ENCODE measurements at places on chromosomes 6 and 20.

DNA sequence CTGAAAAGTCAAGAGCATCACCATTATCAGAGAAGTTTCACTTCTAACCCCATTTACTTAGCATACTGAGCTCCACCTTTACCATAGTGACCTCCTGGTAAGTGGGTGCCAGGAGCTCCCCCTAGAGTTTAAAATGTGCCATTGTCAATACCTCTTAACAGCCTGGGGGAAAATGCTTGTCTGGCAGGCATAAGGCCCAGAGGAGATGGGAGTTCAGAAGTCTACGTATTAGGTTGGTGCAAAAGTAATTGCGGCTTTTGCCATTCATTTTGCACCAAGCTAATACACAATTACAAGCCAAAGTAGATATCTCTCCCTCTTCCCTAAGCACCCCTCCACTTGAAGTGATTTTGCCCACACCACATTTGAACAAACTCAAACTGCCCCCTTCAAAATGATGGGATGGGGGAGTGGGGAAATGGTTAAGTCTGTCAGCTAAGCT lies 919.0 kb downstream of the KIF16B start:
- DNase-seq, result no peak

DNA sequence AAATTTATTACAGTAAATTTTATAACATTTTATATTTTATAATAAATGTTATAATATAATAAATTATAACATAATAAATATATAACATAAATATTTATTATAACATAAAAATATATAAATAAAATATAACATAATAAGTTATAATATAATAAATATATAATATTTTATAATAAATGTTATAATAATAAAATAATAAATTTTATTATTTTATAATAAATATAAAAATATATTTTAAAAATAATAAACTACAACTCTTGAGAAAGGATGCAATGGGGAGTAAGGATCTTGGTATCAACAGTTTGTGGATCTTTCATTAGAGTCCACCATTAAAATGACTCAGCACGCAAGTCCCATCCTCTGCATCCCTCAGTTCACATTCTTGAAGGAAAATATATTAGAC lies 312.6 kb downstream of the MEI4 start:
- DNase-seq, result no peak

- no peak for DNase-seq
Observed at GRCh38 chr6:133407320-133408100, 166.4 kb downstream of the EYA4 start.

- DNase-seq, result no peak
Observed at GRCh38 chr6:1009103-1009502, 302.8 kb upstream of the FOXQ1 start.

GRCh38 chr6:106574741-106575458 lies 54.4 kb downstream of the RTN4IP1 start:
- DNase-seq, result no peak

DNA sequence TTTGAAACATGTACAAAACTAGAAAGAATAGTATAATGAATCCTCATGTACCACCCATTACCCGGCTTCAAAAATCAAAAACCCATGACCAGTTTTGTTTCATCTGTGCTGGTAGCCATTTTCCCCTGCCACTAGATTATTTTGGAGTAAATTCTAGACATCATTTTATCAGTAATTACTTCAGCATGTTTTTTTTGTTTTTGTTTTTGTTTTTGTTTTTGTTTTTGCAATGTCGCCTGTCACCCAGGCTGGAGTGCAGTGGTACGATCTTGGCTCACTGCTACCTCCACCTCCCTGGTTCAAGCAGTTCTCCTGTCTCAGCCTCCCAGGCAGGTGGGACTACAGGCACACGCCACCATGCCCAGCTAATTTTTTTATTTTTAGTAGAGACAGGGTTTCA lies 8.0 kb upstream of the PKIG start:
- DNase-seq, result no peak

GRCh38 chr6:12286373-12287110 lies 3.6 kb upstream of the EDN1 start:
- DNase-seq, result no peak

GRCh38 chr6:164827537-164827936 lies 481.9 kb downstream of the C6orf118 start:
- no peak for DNase-seq

DNA sequence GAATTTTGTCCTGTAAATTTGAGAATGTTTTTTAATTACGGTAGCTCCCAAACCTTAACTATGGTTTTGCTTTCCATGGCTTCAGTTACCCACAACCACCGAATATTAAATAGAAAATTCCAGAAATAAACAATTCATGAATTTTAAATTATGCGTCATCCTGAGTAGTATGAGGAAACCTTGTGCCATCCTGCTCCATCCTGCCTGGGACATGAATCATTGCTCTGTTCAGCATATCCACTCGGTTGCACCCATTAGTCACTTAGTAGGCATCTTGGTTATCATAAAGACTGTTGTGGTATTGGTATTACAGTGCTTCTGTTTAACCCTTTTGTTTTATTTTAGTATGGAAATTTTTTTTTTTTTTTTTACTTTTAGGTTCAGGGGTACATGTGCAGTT lies 39.7 kb downstream of the KCNS1 start:
- DNase-seq, result no peak

DNA sequence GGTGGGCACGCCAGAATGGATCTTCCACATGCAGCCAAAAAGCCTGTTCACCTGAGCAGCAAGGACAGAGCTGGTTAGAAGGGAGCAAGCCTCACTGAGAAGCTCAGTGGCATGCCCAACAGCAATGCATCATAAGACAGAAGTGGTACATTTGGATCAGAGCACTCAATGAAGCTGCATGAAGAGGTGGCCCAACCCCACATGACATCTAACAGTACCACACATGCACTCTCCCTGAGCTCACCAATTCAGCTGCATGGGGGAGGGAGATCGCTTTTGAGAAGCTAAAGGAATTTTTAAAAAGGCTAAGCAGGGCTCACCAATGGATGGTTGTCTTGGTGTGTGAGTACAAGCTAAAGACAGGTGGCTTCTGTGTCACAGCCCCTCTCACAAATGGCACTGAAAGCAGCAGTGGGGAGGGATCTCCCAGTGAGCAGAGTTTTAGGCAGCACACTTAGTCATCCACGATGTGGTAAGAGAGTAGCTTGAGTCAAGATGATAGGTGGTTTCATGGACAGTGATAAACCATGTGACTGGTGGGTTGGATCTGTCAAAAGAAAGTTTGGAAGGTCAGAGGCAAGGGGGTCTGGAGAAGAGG lies 166.6 kb upstream of the TAB2 start:
- DNase-seq, result peak; percentile 29

DNA sequence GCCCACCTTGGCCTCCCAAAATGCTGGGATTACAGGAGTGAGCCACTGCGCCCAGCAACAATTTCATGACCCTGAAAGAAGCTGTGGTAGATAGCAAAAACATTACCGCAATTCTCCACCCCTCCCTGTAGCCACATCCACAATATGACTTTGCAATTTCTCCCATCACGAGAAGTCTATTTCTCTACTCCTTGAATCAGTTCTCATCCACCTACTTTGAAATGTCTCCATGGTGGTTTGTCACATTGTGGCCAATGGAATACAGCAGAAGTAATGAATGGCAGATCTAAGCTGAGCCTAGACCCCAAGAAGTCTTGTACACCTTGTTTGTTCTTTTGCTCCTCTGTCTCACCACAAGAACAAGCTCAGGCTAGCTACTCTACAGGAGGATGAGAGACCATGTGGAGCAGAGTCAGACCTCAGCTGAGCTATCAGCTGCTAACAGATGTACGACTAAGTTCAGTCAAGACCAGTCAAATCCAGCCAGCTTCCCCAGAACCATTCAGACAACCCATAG lies 6.3 kb downstream of the OXT start:
- DNase-seq, result no peak

- no peak for DNase-seq
Observed at GRCh38 chr20:49631856-49632418, 64.0 kb upstream of the PTGIS start.

DNA sequence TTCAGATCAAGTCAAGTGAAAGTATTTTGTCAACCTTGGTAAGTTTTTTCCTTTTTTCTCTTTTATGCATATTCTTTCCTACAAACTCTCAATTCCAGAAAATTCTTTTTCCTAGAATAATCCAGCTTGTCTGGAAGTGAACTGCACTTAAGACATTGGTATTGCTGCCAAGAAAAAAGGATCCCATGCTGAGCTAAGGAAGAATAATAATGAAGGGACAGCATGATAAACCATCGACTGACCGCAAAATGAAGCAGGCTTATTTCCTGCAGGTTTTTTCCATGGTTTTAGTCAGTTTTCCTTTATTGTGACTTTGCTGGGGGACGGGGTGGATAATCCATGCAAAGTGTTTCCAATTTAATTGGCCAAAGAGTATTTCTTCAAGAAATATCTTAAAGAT lies 857.6 kb upstream of the SLC35B3 start:
- no peak for DNase-seq

DNA sequence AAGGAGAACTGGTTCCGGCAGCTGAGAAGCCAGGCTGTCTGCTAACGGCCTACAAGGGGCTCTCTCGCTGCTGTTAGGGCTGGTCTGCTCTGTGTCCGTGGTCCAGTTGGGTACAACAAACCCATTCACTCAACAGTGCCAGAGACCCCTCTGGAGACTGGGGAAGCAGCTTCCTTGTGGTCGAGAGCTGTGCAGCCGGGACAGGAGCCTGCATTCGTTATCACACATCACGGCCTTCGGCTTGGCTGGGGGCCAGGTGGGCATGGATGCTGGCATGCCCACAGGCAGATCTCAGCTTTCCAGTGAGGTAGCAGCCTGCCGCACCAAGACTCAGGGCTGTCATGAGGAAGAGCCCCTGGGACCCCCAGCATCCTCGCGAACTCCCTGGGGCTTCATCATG lies 124.7 kb downstream of the PREX1 start:
- no peak for DNase-seq

- DNase-seq, result no peak
Observed at GRCh38 chr6:2503816-2504494, 246.8 kb downstream of the MYLK4 start.

DNA sequence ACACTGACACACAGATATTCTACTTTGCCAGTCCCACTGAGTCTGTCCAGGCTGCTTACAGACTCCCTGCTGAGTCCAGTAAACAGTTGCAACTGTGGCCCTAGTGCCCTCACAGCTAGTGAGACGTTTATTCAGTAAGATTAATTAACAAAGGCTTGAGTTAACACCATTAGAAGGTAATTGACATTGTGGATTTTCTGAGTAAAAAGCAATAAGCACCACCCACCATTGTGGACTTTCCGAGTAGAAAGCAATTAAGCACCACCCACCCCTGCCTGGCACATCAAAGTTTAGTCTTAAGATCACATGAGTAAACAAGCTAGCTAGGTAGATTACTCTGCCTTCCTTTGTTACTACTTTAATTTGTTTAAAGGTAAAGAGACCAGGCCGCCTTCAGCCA lies 408.6 kb upstream of the IMPG1 start:
- no peak for DNase-seq

DNA sequence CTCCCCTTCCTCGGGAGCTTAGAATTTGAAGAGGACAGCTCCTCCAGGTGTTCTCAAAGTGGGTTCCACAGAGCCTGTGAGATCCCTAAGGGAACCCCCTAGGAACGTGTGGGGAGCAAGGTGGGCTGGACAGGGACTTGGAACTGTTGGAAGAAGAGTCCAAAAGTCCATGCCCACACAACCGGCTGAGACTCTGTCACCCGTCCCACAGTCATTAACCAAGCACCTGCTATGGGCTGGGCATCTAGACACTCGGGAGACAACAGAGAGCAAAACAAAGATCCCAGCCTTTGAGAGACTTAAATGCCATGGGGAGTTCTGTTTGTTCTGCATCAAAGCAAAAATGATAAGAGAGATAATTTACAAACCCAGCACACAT lies 51.9 kb upstream of the SAYSD1 start:
- DNase-seq, result no peak

DNA sequence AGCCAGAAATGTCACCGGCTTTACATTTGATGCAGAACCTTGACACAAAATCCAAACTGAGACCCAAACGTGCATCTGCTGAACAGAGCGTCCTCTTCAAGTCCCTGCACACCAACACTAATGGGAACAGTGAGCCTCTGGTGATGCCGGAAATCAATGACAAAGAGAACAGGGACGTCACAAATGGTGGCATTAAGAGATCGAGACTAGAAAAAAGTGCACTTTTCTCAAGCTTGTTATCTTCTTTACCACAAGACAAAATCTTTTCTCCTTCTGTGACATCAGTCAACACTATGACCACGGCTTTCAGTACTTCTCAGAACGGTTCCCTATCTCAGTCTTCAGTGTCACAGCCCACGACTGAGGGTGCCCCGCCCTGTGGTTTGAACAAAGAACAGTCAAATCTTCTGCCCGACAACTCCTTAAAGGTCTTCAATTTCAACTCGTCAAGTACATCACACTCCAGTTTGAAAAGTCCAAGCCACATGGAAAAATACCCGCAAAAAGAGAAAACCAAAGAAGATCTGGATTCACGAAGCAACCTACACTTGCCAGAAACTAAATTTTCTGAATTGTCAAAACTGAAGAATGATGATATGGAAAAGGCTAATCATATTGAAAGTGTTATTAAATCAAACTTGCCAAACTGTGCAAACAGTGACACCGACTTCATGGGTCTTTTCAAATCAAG lies 108.4 kb downstream of the RTN4IP1 start:
- peak; percentile 69 for DNase-seq

DNA sequence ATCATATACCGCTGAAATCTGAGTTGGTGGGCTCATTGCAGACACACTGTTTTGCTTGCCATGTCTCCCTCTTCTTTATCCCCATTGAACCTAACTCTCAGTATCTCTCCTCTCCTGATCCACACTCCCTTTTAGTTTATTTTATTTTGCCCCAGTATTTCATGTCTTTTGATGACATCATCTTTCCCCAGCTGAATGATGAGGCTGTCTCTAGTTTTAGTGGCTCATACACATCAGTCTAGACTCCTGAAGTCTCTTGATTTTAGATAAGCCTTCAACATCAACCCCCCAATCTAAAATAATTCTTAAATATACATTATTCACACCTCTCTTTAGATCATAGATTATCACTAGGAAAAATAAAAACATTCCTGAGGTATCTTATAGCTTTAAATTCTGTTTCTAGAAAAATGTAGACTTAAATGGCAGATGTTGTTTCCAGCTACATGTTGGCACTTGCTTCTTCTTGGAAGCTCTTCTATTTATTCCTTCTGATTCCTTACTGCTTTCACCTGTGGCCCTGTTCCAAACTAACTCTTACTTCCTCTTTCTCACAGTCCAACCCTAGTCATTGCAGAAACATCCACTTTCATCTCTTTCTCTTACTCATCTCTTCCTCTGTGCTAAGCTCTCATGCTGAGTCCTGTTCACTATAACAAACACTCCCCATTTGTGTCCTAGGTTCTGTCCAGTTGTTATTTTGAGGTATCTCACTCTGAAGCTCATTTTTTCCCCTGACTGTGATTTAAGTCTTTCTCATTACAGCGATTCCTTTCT lies 191.9 kb upstream of the SLC35B3 start:
- no peak for DNase-seq

DNA sequence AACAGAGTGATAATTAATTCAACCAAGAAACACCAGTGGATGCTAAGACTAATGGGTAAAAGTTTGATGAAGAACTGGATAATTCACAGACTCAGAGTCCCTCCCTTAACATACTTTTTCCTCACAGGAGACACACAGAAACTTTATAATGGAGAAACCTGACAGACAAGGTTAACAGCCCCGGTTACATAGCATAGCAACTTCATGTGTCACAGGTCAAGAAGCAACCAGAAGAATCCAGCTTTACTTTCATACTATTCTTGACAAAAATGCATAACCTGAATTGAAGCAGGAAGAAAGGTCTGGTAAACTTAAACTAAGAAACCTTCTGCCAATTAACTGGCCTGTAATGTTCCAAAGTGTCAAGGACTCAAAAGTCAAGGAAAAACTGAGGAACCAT lies 375.9 kb downstream of the RNF144B start:
- DNase-seq, result no peak

- no peak for DNase-seq
Observed at GRCh38 chr20:53202777-53203176, 230.6 kb downstream of the TSHZ2 start.

Data from activated T-cell treated with anti-CD3 and anti-CD28 coated beads for 48 hours (primary cell).